Activated naive CD4-positive, alpha-beta T cell (primary cell): ENCODE measurements at places on chromosomes 11 and 22.

GRCh38 chr22:20111045-20111688 lies 4.7 kb upstream of the RANBP1 start:
- DNase-seq, result no peak

DNA sequence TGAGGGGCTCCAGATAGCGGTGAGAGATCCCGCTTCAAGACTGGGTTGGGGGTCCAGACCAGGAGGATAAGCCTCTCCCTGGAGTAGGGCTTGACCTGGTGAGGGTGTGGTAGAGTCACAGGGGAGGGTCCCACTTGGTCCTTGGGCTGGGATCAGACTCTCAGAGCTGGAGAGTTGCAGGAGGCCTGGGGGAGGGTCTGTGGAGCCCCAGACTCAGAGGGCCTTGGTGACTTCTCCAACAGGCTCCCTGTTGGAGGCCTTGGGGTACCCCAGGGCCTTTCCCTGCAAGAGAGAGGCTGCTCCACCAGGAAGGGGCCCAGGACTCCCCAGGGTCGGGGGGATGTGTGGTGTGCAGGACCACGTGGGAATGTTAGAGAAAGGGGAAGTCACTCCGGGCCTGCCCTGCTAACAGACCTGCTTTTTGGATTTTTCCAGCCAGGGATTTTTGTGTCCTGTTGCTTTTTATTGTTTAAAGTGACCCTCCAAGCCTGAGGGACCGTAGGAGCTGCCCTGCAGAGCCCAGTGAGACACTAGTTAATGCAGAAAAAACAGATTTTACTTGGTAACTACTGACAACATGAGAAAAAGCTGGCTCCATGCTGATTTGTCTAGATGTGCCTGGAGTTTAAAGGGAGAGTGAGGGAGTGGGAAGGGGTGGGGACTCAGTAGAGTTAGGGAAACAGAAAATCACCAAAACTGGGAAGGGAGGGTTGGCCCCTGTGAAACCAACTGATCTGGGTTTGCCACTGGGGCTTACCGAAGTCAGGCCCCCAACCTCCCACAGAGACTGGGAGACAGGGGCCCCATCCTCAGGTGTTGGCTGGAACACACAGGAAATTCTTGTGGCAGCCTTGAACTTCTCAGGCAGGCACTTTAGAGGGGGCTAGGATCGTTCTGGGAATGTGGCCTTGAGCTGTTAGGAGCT lies 801 bp upstream of the TXNRD2 start:
- no peak for DNase-seq

DNA sequence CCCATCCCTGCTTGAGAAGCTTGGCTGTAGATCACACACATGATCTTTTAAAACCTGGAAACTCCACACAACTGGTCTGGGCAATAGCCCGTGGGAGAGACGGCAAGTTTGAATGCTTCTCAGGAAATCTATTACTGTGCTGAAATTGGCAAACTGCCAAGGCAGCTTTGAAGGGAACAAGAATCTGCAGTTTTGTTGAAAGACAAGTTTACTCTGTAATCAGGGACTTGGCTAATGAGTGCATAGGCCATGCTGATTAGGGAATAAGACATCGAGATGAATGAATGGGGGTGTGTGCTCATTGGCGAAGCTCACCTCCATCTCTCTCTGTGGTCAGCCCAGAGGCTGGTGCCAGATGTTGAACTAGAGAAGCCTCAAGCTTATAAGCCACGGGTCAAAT lies 218.8 kb downstream of the HIPK3 start:
- no peak for DNase-seq

- DNase-seq, result no peak
These were observed 6.2 kb downstream of the YDJC start for GRCh38 chr22:21623648-21623970.

- DNase-seq, result no peak
These were observed 5.4 kb upstream of the TXN2 start for GRCh38 chr22:36486619-36487384.

GRCh38 chr11:130817330-130817944 lies 98.8 kb downstream of the SNX19 start:
- DNase-seq, result no peak

GRCh38 chr22:17938484-17938924 lies 85.9 kb downstream of the MICAL3 start:
- DNase-seq, result no peak

DNA sequence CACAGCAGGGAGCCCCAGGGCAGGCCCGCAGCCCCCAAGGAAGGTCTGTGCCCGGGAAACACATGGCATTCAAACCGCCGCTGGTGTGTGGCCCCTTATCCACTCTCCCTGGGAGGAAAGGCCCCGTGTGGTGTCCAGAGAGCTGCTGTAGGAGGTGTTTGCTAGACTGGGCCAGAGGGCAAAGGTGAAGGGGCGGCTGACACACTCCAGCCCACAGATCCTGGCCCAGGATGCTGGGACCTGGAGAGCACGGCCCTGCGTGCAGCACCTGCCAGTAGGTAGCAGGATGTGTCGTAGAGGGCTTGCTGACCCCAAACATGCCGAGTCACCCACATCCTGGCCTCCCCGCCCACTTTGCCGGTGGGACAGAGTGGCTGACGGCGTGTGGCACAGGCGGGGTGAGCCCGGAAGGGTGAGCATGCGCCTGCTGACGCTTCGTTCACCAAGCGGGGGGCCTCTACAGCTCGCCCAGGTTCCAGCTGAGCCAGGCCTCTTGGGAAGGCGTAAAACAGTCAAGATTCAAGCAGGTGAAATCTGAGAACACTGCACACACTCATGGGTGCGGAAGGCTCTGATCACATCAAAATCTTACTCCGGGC lies 11.0 kb downstream of the OSBPL5 start:
- no peak for DNase-seq

DNA sequence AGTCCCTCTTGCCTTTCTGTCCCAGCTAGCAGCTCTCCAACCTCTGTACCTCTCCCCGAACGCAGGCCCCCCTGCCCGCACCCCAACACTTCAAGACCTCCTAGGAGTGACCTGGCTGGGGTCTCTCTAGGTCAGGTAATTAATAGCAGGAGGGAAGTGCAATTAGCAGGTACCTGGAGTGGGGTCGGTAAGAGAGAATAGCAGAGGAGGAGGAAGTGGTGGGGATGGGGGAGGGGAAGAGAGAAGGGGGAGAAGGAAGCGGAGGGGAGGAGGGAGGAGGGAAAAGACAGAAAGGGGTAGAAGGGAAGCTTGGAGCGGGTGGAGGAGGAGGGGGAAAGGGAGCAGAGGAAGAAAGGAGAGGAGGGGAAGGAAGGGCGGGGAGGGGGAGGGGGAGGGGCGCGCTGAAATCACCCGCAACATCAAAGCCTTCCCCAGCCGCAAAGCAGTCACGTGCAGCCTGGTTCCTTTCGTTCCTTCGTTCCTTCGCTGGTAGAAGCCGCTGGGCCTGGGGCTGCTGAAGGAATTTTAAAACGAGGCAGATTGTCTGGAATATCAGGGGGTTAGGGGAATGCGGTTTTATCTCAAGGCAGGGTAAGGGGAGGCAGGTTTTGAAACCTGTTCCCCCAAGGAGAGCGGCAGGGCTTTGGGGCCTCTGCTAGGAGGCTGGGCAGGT lies 29.3 kb upstream of the TCF20 start:
- no peak for DNase-seq

DNA sequence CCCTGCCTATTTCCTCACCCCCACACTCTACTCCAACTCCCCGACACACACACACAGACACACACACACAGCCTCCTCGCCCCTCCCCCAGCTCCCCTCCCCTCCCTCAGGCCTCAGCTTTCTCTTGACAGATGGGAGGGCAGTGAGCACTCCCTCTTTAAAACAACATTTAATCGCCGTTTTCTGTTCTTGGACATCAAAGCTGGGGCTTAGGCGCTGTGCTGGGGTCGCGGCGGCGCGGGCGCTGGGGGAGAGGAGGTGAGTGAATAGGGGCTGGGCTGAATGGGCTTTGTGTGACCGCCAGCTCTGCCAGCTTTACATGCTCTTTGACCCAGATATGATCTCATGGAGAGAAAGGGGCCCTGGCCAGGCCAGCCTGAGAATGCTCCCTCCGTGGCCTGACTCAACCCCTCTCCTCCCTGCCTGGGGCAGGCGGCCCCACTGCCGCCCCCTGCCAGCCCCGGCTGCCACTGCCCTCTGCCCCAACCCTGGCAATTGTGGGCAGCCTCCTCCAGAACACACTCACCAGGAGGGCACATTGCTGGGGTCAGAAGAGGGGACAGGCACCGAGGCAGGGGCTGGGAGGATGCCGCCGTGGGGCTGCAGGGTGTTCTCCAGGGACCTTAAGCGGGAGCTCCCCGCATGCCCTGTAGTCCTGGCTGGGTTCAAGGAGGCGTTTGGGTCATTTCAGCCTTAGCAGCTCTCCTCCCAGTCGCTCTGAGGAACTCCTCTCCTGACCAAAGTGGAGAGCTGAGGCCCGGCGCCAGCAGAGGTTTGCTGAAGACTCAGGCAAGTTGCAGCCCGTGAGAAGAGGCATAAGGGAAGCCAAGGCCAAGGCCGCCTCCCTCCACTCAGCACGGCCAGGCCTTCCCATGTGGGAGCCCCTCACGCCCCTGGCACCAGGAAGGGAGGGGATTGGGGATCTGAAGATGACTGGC lies 38.3 kb upstream of the NNMT start:
- no peak for DNase-seq

GRCh38 chr11:120169981-120170698 lies 32.2 kb upstream of the TRIM29 start:
- no peak for DNase-seq
